ENCODE measurements at places on chromosomes 5 and 9.

GRCh38 chr5:89343666-89344065 is 460.7 kb upstream of the MEF2C start:
- DNase-seq, result no peak

DNA sequence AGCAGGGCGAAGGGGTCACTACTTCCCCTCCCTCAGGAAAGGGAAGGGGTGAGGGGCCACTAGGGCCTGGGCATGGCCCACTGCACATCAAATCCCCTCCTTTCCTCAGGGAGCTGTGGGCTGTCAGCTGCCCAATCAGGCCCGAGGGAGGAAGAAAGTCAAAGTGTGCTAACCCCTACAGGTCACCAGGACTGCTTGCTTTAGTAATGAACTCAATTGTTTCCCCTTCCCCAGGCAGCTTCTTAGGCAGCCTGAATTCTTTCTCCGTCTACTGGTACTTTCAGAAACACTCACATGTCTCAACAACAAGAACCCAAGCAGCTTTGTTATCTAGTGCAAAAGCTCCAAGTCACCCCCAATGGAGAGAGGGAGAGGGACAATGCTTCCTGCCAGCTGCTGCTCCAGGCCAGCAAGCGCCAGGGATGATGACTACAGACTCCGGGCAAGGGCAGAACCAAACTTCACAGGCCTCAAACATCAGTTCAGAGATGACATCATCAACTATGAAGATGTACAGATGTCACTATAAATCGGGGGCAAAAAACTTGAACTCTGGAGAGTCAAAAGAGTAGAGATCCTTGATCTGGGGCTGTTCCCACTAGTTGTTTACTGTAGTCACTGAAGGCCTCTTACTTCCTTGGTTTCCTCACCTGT is 100.7 kb downstream of the SLIT3 start:
- DNase-seq, result no peak

DNA sequence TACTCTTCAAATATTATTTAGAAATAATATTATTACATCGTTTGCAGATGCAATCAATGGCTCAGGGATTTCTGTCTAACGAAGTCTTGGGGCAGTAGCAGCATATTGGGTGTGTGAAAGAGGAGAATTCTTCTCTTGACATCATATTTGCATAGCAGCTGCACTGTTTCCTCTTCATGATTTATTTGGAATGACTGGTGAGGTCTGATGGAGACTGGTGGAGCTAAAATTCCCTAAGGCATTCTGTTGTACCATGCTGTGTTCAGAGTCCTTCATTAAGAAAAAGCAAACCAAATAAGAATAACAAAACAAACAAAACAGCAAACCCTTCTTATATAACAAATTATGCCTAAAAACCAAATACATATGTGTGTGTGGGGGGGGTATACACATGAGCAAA is 177.6 kb downstream of the DIRAS2 start:
- DNase-seq, result no peak

GRCh38 chr9:116980582-116981120 is 293.5 kb downstream of the TRIM32 start:
- no peak for DNase-seq

DNA sequence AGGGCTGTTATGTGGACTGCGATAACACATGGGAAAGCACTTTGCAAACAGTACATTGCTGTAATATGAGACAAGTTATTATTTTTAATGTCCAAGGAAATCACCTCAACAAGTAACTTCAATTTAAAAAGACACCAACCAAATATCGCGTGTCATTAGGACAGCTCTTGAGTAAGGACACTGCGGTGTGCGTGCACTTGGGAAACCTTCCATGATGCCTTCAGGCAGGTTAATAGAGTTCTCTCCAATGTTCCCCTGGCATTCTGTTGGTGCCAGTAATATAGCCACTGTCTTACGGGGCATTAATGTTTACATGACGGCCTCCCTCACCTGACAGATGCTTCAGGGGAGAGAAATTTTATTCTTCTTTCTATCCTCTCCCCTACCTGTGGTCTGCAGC is 42.9 kb downstream of the TTLL11 start:
- DNase-seq, result no peak

DNA sequence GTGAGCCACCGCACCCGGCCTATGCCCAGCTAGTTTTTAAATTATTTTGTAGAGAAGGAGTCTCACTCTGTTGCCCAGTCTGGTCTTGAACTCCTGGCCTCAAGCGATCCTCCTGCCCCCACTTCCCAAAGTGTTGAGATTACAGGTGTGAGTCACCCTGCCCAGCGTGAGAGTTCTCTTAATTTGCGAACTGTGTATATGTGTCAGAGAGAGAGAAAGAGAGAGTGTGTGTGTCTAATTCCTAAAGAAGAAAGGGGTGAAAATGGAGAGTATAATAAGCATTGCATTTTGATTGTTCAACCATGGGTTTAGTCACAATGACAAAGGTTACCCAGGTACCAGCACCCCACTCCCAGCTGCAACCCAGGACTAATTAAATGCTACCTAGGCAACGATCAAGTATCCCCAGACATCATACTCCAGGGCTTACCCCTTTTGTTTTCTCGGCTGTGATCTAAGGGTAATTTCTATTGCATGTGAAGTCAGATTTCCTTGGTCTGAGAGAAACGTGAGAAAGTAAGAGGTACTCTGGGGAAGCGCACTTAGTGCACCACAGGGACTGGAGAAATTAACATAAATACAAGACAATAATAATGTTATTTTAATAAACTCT is 16.6 kb downstream of the MAP1B start:
- no peak for DNase-seq

DNA sequence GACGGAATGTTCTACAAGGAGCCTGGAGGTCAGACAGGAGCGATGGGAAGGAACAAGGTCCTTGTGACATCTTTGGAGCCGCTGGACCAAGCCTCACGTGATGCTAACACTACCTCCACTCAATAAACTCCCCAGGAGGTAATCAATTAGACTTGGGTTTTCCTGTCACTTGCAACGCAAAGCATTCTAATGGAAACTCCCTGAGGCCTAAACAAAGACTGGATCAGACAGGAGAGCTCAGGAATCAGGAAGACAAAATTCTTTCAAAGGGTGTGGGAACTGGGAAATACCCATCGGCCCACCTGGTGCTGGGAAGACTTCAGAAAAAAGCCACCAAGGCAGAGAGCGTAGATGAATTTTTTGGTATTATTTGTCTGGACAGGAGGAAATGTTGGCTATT is 22.3 kb upstream of the UNC5A start:
- DNase-seq, result no peak
